ENCODE measurements at places on chromosomes 4 and X. TPM values are rescaled to one million over a fixed set of nuclear protein-coding genes. Genes with fewer than 3 reads are reported as not detected.

GRIA2 gene
- not detected for total RNA-seq

HPGD gene
- 6.2 TPM for total RNA-seq

DNA sequence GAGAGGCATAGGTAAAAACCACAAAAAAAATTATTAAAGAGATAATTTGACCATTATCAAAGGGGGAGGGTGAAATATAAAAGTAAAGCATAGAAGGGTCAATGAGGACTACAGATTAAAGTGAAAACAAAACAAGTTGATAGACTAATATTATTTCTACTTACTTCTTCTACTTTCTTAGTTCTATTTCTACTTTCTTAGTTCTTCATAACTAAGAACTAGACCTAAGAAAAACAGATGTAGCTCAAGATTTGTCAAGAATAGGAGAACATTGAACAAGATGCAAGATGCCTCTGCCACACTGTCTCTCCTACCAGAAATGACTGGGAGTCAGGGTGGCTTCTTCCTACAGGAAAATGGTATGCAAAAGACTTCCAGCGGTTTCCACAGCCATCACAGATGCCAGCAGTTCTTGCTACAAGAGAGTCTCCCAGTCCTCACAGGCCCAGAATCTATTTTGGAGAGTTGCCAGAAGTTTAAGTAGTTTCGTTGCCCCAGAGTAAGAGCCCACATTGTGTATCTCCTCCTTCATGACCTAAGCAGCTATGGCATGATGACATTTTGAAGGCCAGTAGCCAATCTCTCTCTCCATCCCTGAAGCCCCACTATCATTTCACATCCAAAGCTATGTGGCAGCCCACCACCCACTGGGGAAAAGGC, 42.9 kb upstream of the DDX60 start:
- no peak for DNase-seq

PDZD4 gene
- 73.0 TPM for total RNA-seq

- no peak for DNase-seq
Observed at GRCh38 chr4:102826105-102826889, 1.1 kb downstream of the UBE2D3 start.

GRCh38 chr4:76806346-76806745, 91.6 kb downstream of the SOWAHB start:
- DNase-seq, result no peak

DNA sequence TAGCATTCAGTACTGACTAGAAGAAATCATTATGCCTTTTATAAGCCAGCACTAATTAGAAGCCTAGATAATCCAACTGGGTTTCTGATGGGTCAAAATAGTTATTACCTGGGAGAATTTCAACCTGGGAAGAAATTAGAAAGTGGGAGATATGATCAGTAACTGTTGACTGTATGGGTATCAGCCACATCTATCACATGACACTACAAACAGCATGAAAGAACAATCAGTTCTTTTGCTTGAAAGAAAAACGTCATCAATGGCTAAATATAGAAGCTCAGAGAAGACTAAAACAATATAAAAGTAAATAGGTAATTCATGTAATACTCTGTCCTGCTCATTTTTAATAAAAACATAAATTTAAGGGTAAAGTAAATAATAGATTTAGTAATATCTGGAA, 145.1 kb downstream of the CAMK2D start:
- DNase-seq, result no peak

DNA sequence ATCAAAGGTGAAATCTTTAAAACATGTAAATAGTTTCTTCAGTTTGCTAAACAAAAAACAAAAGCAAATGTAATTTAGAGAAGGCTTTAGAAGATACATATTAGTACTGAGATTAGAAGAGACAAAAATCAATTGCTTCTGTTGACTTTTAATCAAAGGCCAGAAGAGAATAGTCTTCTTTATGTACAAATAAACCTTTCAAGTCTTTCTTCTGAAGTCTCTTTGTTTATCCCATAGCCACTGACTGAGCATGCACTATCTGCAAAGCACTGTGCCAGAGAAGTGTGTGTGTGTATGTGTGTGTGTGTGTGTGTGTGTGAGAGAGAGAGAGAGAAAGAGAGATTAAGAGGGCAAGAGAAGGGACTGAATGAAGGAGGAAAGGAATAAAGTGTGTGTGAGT, 198.4 kb downstream of the GLUD2 start:
- no peak for DNase-seq

UGDH gene
- total RNA-seq, result 38.7 TPM

GRCh38 chrX:148573119-148573518, 72.7 kb downstream of the AFF2 start:
- peak; percentile 7 for DNase-seq
